ENCODE measurements at places on chromosomes 2 and 18. TPM values are rescaled to one million over a fixed set of nuclear protein-coding genes. Genes with fewer than 3 reads are reported as not detected.
A peak's percentile ranks its signal among the peaks of the same experiment; 100 is the strongest.

INO80B gene
- 30.1 TPM for total RNA-seq

UGT1A5 gene
- not detected for total RNA-seq

GRCh38 chr2:32189011-32189410 is 23.3 kb downstream of the SLC30A6 start:
- no peak for DNase-seq

GRCh38 chr2:106314444-106314843 is 120.3 kb upstream of the UXS1 start:
- DNase-seq, result no peak

ZNF385B gene
- 0.14 TPM for total RNA-seq

DNA sequence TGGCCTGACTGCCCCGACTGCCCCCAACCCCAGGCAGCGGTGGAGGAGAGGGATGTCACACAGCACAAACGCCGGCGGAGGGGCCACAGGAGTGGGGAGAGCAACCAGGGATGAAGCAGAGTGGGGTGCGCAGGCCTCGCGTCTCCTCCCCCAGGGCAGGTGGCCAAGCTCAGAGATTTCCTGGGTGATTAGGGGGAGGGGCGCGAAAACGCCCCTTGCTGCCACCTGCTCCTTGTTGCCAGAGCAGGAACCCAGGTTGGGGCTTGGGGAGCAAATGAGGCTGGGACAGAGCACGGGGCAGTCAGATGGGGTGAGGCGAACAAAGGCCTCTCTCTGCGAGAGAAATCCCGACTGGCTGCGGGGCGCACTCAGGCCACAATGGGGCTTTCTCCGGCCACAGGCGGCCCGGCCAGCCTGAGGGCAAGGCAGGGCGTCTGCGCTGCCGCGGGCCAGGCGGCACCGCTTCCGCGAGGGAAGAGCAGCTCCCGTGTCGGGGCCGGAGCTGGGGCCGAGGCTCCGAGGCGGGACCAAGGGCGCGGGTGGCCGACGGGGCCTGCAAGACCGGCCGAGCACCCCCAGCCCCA is 11.5 kb downstream of the TEX44 start:
- DNase-seq, result no peak

TANC1 gene
- total RNA-seq, result 14.6 TPM

GRCh38 chr2:222025881-222026271 is 272.9 kb downstream of the PAX3 start:
- no peak for DNase-seq

- DNase-seq, result peak; percentile 35
Measured at GRCh38 chr18:22230471-22230945, 61.1 kb downstream of the GATA6 start.

NEU2 gene
- not detected for total RNA-seq

DNA sequence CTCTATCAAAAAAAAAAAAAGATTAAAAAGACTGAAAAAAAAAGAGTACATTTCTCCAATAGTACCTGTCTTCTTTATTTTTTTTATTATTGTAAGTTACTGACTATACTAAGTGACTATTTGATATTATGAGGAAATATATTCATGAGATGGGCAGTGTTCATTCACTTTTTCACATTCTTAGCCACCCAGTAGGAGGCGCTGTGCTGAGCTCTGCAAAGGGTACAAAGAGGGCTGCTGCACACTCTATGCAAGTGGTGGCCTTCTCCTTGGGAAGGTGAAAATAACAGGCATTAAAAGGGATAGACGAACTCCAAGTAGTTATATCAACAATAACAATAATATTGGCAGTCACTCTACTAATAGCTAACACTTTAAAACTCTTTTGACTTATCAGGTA is 1034.9 kb upstream of the FANCL start:
- DNase-seq, result no peak
